ENCODE measurements at places on chromosomes 6 and 20.

DNA sequence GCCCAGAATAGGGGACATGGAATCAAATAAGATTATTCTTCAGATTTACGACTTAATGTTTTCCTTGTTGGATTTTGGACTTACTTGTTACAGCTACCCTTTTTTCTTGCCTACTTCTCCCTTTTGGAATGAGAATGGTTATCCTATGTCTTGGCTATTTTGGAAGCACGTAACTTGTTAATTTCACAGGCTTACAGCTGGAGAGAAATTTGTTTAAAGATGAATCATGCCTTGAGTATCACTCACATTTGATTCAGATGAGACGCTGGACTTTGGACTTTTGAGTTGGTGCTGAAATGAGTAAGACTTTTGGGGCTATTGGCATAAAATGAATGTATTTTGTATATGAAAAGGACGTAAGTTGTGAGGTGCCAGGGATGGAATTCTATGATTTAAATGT is 83.3 kb downstream of the SMPDL3A start:
- ATAC-seq = no peak

DNA sequence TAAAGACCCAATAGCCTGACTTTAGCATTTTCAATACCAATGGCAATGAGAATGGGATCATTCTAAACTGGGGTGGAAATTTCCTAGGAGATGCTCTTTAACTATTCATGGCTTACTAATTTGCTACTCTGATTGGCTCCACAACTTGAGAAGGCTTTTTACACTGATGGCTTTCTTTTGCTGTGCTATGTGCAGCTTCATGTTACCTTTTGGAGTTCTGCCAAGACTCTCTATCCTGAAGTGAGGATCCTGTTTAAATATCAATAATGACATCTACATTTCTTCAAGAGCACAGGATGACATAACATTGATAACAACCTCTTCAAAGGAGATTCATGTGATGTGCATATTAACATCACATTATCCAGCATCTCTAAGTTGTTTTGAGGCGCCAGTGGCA is 43.4 kb upstream of the SIRPG start:
- no peak for ATAC-seq

DNA sequence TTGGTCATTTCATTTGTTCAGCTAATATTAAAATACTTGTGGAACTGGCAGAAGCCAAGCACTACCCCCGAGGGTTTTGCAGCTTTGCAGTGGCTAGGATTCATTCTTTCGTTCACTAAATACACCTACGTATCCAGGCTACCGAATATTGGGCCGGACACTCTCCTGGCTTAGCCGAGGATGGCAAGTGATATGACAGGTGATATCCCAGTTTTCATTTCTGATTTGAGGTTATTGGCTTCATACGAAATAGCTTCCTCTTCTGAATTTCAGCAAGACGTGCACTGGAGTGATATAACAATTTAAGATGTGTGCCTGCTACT is 536 bp upstream of the MTFR2 start:
- ATAC-seq = peak; percentile 41

GRCh38 chr6:6893701-6894100 is 214.1 kb upstream of the RREB1 start:
- no peak for ATAC-seq

DNA sequence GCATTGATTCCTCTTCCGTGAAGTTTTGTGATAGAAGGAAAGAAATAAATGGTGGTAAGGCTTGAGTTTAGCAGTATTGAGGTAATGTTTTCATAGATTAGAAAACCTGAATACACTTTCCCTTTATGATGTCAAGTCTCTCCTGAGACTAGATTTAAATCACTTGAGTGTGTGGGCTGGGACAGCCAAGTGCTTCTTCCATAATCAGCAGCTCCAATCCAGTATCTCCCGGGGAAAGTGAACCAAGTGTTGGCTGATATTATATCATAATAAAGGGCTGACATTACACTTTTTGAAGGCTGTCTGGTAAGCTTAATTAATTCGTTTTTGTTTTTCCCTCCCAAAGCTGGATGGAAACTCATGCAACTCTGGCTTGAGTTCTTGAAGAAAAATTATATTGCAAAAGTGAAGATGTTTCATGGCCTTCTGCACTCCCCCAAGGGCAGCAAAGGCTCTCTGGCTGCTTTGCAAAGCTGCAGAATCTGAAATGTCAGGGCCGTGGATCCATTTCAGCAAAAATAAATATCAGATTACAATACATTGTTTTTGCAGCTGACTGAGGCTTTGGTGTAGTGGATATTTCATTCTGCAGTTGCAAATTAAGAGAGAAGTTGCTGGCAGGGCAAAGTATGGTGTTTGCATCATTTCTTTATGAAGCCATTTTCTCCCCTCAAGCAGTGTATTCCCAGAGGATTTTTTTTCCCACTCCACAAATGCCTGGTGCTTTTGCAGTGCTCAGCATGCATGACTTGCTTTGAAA is 101.2 kb downstream of the MKKS start:
- ATAC-seq = peak; percentile 81

- peak; percentile 28 for ATAC-seq
Measured at GRCh38 chr6:37289931-37290330, 32.0 kb upstream of the TMEM217 start.

DNA sequence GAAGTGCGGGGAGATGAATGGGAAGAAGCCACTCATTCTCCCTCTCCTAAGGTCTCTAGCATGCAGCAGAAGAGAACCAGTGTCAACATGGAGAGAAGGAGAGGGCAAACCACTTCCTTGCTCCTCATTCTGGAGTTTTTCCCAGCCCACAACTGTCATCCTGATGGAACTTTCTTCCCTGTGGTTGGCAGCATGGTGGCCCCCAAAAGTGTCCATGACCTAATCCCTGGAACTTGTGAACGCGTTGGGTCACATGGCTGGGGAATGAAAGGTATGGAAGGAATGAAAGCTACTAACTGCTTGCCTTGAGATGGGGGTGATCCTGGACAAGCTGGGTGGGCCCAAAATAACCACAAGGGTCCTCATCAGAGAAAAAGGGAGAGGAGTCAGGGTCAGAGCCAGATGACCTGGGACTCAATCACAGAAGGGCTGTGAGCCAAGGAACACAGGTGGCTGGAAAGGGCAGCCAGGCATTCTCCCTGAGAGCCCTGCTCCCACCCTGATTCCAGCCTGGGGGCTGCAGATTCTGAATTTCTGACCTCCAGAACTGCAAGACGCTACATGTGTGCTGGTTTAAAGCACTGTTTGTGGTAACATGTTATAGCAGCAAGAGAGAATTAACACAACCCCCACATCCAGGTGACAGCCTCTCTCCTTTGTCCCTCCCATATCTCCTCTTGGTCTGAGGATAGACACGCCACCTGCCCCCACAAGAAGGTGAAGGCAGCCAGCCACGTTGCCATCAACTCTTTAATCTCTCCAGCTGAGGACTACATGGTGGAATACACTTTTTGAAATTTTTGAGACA is 63.2 kb downstream of the PYGB start:
- no peak for ATAC-seq

GRCh38 chr6:92911301-92911700 is 508.1 kb downstream of the EPHA7 start:
- ATAC-seq = no peak

- no peak for ATAC-seq
Measured at GRCh38 chr6:53151676-53152075, 3.0 kb upstream of the GCM1 start.

- no peak for ATAC-seq
Measured at GRCh38 chr6:83359638-83360037, 71.2 kb downstream of the ME1 start.

DNA sequence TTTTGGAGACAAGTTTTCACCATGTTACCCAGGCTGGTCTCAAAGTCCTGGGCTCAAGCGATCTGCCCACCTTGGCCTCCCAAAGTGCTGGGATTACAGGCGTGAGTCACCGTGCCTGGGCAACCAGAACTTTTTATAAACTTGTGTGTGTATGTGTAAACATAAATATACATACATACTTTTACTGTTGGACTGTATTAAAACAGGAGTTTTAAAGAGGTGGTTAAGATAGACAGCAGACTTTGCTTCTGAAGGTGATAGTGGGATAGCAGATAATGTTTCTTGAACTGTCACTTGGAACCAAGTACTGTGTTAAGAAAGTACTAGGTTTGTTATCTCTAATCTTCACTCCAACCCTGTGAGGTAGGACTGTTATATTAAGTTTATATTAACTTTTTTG is 28.6 kb upstream of the MAPK13 start:
- no peak for ATAC-seq

GRCh38 chr6:51015394-51015793 is 196.7 kb downstream of the TFAP2B start:
- no peak for ATAC-seq

- ATAC-seq = no peak
Measured at GRCh38 chr6:119484598-119484997, 135.0 kb upstream of the MAN1A1 start.

- no peak for ATAC-seq
Measured at GRCh38 chr6:157571269-157571668, 190.3 kb downstream of the ZDHHC14 start.

- no peak for ATAC-seq
Measured at GRCh38 chr20:9831032-9831431, 7.8 kb downstream of the PAK5 start.

DNA sequence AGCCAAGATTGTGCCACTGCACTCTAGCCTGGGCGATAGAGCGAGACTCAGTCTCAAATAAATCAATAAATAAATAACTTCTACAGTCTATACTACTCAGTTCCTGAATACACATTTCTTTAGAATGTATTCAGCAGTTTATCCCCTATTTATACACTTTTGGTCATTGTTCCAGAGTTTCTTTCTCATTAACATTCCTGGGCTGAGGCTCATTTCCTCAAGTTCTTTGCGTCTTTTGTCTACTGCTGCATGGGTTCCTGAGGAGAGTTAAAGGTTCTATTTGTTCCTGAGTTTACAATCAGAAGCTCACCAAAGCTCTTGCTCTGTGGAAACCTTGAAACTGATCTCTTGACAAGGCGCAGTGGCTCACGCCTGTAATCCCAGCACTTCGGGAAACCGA is 37.7 kb upstream of the SASH1 start:
- ATAC-seq = no peak

DNA sequence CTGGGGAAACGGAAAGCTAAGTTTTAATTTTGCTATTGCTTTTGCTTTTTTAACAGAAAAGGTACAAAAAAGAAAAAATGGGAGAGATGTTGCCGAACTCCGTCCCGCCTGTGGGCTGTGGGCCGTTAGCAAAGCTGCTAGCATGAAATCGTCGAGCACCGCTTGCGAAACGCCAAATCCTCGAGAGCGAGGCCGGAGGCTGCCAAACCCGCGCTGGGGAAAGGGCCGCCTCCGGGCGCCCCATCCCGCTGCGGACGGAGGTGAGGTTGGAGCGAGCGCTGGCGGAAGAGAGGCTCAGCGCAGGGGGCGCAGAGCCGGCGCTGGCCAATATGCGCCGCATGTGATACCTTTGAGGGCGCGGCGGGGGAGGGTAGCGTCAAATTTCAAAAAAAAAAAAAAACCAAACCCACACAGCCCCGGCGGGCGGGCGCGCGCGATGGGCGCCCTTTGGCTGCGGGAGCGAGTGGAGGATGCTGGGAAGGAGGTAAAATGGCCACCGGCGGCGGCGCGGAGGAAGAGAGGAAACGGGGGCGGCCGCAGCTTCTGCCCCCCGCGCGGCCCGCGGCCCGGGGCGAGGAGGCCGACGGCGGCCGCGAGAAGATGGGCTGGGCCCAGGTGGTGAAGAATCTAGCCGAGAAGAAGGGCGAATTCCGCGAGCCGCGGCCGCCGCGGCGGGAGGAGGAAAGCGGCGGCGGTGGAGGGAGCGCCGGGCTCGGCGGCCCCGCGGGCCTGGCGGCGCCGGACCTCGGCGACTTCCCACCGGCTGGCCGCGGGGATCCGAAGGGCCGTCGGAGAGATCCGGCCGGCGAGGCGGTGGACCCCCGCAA is at the start of gene ZCCHC3:
ZCCHC3 (plus strand) TSS at position 473 of the 827 bp plus-strand sequence; CDS start at position 490, 17 bp downstream.
- ATAC-seq = peak; percentile 88

- no peak for ATAC-seq
Measured at GRCh38 chr20:43416591-43417228, 41.0 kb upstream of the SRSF6 start.

- no peak for ATAC-seq
Measured at GRCh38 chr20:3459881-3460307, 10.9 kb upstream of the ATRN start.

DNA sequence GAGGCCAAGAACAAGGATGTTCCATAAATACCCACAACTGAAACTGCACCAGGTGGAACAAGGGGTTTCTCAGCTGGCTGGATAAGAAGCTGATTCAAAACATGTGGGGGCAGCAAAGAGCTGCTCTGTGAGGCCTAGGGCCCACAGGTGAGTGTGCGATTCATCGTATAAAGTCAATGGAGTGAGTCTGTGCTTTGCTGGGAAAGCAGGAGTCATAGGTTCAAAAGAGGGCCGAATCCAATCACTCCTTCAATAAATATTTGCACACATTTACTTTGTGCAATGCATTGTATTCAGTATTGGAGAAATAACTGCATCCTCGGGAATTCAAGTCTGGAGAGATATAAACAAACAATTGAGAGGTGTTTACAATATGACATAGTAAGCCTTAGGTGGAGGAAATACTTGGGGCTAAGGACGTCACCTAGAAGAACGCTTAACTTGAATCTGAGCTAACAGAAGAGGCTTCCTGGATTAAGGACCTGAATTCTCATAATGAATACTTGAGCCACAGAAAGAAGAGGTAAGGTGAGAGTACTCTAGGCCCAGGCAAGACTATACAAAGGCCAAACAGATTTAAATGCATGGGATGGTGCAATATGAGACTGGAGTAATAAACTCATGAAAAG is 83.7 kb upstream of the TMEM30A start:
- peak; percentile 65 for ATAC-seq
